H1 (cell line): ENCODE measurements at places on chromosomes 4 and X.

- no peak for DNase-seq
These were observed 25.0 kb downstream of the ADGRA3 start for GRCh38 chr4:22490718-22491315.

DNA sequence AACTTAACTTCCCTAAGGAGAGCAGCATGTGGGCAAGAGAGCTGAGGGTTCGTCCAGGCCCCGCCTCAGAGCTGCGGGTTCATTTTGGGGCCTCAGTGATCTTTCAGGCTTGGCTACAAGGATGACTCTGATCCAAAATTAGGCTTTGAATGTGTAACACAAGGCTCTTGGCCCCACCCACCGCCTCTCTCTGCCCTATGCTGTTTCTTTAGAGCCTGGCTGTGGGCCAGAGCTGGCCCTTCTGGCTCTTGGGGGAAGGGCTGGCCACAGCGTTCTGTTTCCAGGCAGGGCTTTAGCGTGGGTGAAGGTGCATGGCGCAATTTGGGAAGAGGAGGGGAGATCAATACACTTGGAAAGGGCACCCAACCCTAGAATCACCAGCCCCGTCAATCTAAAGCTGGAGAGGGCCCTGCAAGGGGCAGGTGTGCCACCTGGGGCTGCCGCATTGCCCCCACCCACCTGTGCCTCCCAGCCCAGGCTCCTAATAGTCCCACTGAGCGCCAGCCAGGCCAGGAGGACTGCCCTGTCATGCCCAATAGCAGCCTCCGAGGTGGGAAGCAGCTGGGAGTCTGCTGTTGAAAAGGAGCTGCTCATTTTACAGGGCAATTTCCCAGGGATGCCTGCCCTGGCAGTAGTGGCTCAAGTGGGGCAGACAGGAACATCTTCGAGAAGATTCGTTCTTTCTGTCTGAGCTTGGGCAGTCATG is 84.5 kb upstream of the MAML3 start:
- peak; percentile 63 for DNase-seq

- DNase-seq: no peak
These were observed 293.6 kb upstream of the FAT4 start for GRCh38 chr4:125021189-125021588.

DNA sequence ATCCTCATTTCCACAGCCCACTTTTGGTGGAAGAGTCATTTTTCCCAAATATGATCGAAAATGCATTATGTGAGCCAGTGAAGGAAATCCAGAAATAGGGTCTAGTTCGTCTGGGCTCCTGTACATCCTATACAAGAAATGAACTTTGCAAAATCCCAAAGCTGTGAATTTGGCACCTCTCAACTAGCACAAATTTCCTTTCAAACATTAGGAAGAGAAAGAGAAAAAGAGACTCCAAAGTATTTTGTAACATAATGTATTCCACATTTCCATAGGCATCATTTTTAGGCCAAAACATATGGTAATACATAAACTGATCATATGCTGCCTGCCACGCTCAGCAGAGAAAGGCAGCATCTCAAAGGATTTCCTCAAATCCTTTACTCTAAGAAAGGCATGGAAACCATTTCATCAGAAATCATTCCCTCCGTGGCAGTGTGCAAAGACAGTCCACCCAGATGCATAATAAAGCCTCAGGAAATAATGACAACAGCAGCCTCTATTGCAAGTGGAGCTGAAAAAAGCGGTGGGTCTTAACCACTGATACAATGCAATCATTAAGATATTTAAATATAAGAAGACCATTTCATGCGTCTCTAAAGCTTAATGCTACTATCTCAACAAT is 56.8 kb downstream of the ANOS1 start:
- DNase-seq: no peak

DNA sequence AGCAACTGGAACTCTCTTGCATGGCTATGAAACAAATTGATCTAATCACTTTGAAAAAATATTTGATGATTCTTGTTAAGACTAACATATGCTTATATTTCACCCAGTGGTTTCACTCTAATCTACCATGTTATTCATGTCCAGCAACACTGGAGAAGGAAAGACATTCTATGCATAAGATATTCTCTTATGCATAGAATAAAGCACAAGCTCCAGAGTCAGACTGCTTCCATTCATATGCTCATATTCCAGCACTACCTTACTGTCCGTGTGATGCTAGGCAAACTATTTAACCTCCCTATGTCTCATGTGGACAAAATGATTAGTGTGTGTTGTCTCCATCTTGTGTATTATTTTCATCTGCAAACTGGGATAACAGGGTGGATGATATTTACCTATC is 124.1 kb downstream of the RNF150 start:
- no peak for DNase-seq

GRCh38 chrX:34901761-34902160 is 40.8 kb upstream of the FAM47B start:
- DNase-seq: no peak

DNA sequence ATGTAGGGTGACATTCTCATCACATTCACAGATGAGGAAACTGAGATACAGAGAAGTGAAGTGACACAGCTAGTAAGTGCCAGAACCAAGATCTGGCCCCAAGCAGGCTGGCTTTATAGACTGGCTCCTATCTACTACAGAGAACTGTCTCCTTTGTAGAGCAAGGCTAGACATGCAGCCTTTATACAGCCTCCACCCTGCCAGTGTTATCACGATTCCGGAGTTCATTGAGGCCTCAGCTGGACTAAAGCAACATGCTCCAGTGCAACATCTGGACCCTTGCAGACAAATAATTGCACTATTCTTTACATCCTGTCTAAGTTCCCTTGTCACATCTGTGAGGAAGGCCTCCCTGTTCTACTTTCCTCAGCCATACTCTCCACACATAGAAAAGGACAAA is 58.0 kb upstream of the XIAP start:
- no peak for DNase-seq

DNA sequence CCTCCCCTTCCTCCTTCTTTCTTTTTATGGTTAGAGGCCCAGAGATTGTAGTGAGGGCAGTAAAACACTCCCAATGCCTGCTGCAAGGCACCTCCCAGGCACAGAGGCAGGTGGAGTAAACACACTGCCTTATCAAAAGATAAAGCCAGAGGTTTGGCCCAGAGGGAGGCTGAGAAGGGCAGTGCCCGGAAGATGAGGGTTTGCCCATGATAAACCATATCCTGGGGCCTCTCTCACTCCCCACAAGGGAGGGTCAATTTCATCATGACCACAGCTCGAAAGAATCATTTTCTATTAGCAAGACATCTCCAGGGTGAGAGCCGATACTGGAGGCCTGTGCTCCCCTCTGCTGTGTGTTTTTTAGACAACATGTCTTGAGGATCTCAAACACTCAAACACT is 98.5 kb upstream of the FAM9C start:
- DNase-seq: no peak

DNA sequence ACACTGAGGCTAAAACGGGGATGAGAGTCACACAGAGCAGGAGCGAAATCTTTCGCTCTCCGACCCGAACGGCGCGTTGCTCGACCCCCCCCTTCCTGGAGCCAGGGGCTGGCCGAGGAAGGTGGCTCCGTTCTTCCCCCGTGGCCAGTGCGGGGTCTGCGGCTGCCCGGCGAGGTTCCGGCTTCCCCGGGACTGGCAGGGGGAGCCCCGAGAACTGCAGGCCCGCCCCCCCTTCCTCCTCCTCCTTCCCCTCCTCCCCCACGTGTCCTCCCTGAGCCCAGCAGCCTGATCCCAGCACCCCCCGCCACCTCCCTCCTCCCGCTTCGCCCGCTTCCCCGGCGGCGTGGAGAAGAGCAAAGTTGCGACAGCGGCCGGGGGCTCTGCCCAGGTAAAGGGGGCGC is 2.4 kb upstream of the BCORL1 start:
- DNase-seq: no peak

- DNase-seq: no peak
These were observed 55.2 kb downstream of the ARHGEF6 start for GRCh38 chrX:136725441-136726104.

DNA sequence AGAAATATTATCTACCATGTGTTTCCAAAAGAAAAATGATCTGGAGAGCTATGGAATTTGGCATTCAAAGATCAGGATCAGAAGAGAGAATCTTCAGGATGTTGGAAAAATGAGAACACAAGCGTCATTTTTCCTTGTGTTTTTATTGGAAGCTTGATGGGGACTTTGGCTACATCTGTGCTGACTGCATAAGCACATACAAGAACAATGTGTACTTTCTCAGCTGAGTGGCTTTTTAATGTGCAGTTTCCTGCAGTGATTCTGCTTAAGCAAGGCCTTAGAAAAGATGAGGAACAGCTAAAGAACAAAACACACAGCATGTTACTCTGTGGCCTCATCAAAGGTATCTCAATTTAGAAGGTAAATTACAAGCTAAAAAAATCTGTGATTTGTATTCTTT is 1039.9 kb downstream of the GLUD2 start:
- no peak for DNase-seq

DNA sequence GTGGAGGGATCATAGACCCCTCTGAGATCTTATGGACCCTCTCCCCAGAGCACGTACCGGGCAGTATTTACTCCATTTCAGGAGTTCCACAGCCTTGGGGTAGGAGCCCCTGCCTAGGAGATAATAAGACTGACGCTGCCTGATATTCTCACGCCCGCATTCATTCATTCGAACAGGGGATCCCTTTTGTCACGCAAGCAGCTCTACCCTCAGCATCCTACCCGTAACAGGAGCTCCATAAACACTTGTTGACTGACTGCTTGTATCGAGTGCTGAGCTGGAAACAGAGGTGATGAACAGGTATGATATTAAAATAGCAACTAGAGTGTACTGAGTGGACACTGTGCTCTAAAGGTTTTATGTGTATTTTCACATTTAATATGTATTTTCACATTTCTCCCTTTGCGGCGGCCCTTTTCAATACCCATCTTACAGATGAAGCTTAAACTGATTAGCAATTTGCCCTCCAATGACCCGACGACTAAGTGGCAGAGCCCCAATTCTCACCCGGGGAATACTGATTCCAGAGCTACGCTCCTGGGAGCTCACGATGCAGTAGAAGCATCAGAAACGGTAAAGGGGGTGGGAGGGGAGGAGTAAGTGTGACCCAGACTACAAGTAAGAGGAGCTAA is 888 bp downstream of the RAB28 start:
- DNase-seq: no peak

GRCh38 chr4:161650812-161651211 is 513.0 kb downstream of the FSTL5 start:
- no peak for DNase-seq

DNA sequence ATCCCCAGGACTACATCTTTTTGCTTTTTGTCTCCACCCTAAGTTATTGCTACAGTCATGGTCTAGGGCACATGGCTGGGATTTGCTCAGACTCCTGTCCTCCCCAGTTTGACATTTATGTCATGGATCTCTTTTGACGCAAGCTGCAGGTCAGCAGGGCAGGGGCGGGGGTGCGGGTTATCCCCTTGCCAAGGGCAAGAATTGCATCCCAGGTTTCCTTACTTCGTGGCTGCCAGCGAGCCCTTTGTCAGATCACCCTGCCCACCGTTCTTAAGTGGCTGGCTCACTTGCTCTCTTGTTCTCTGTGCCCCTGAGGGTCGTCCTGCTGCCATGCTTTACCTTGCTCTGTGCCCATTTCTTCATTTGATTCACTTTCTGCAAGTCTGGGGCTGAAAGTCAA is 21.1 kb upstream of the UBA1 start:
- no peak for DNase-seq

- DNase-seq: no peak
These were observed 216.9 kb downstream of the CENPC start for GRCh38 chr4:67328393-67328792.

DNA sequence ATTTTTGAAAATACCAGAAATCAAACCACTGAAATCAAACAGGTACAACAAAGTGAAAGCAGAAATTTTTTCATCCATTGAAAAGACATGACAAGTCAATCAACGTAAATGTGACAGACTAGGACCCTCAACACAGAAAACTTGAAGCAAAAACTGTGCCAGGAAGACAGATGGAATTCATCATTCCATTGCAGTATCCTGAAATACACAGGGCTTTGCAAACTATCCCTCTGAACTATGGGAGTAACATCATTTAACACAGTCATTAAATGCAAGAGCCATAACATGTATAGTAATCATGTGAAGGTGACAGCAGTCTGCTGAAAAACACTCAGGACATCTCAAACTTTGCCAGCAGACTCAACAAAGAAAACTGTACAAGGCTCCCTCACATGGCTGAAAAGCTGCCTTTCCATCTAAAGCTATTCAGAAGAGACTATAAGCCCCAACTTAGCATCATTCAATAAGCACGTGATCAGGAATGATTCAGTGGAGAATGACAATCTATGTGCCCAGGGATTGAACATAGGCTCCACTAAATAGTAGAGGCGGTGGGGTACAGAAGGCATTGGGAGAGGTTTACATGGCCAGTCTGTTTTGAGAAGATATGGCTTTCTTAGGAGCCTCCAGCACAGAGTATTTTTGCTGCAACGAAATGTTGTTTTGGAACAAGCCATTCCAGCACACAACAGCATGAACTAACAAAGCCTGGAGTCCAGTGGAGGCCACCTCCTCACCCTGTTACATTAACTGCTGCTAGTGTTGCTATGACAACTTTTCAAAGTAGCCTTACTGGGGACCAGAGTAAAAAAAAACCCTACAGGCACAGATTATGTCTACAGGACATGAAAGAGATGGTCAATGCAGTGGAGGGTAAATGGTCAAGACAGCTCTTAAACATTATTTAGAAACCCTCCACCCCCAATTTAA is 274.5 kb upstream of the NOCT start:
- no peak for DNase-seq
